RWPE2 (cell line): ENCODE measurements at places on chromosomes 3 and 15.

DNA sequence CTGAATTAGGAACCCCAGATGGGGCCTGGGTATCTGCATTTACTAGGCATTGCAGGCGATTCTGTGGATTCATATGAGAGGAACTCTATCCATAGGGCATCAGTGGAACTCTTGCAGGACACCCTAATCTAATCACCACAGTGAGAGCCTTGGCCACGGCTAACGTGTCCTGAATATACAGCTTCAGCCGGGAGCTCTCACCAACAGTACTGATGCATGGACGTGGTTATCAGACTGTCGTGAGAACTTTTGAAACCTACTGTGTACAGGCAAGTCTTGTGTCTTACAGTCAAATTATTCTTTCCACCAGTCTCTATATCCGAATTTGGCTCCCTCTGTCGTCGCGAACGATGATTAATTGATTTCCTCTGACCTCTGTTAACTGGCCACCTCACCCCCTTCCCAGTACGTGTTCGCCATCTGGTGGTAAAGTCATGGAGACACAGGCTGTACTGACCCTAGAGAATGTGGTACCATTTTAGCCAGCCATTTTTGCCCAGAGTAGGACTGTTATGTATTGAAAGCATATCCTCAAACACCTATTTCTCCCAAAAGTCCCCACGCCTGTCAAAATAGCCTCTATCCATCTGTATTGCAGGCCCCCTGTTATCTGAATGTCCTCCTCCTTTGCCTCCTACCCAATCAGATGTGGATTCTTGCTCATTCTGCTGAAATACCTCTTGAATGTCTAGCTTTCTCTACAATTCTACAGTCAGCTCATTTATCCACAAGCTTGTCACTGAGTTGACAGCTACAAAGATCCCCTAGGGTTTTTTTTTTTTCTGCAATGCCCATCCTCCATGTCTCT is 39.7 kb downstream of the GLDN start:
- no peak for DNase-seq

GRCh38 chr15:77859491-77860060 is 217.9 kb downstream of the TBC1D2B start:
- no peak for DNase-seq

- no peak for DNase-seq
These were observed 304.8 kb upstream of the CTDSPL start for GRCh38 chr3:37556789-37557301.

- DNase-seq, result no peak
These were observed 81.7 kb upstream of the UMPS start for GRCh38 chr3:124648551-124648950.

GRCh38 chr3:184176377-184177330 is 2.0 kb downstream of the AP2M1 start:
- peak; percentile 85 for DNase-seq

GRCh38 chr3:142310439-142310838 is 85.1 kb upstream of the GK5 start:
- DNase-seq, result no peak

DNA sequence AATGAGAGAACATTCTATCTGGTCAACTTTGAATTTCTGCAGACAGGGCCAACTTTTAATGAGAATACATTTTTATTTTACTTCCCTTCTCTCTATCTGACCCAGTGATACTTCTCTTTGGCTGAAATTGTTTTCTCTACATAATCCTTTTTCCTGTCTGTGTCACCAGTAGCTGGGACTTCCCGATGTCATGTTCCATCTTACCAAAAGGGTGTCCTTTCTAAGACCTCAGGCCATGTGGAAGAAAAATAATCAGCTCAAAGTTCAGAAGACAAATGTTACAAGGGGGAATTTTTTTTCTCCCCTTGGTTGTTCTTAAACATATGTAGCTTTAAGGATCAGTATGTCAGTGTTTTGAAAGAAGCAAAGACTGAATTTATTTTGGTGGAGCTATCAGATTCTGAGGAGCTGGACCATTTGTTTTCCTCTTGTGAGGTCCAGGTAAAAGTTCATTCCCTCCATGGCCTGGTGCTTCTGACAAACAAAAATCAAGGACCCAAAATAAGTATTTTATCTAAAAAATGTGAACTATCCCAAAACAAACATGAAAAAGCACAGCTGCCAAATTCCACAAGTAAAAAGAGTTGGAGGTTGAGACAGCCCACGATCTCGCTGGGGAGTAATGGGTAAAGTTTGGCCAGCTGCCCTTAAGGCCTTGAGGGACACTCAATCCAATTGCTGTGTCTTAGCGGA is 859.4 kb upstream of the NR2F2 start:
- DNase-seq, result no peak

GRCh38 chr3:15781637-15782402 is 16.0 kb downstream of the ANKRD28 start:
- DNase-seq, result no peak

- DNase-seq, result no peak
These were observed 133.8 kb downstream of the PDCD6IP start for GRCh38 chr3:33932010-33932764.

DNA sequence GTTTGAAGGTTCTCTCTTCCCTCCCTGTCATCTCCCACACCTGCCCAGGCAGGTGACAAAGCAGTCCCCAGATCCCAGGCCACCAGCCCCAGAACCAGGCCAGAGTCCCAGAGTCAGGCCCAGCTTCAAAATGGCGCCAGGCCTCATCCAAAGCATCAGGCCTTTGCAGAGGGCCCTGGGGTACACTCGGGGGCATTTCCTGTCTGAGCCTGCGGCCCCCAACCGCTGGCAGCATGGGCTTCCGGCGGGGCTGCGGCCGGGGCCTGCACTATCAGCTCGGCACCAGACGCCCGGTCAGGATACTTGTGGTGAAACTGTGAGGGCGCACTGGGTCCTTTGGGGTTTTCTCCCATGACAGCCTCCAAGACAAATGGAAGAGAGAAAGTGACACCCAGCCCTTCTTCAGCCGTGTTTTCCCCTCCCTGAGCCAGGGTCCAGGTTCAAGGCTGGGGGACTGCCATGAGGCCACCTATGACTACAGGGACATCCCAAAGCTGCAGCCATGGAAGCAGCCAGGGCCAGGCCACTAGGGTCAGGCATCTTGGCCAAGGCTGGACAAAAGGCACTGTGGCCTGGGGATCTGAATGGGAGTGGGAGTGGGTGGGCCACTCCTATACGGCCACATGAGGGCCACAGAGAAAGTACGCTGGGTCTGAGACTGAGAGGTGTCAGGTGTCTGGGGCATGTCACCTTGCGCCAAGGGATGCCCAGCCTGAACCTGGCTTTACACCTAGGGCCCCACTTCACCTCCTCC is 33.9 kb downstream of the RPN1 start:
- no peak for DNase-seq

GRCh38 chr3:50816894-50817293 is 142.2 kb downstream of the DOCK3 start:
- no peak for DNase-seq

DNA sequence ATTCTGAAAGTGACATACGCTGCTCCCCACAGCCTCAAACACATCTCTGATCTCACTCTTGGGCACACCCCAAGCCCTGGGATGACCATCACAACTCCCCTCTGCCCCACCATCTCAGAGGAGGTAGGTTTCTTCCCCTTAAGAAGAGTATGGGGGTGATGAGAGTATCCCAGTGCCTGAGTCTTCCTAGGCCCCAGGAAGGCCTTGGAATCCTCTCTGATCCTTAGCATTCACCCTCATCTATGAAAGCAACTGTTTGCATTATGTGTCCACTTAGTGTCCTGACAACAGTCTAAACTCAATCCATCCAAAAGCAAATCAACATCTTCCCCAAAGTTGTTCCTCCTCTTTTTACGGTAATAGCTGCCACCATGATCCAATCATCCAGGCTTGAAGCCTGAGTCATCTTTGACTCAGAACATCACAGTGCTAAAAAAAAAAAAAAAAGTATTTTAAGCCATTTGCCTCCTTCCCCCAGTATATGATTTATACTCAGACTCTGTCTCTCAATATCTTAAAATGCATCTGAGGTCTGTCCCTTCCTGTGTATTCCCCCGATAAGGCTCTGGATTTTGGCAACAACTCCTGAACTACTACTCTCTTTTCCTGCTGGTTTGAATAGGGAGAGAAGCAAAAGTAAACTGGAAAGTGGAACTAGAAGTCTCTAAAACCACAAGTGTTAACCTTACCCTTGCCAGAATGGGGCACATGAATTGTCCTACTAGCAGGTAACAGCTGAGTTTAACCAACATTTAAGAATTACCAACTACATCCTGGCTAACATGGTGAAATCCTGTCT is 22.5 kb downstream of the POPDC2 start:
- no peak for DNase-seq

- DNase-seq, result no peak
These were observed 341.0 kb upstream of the RASGRP1 start for GRCh38 chr15:38905632-38906031.

DNA sequence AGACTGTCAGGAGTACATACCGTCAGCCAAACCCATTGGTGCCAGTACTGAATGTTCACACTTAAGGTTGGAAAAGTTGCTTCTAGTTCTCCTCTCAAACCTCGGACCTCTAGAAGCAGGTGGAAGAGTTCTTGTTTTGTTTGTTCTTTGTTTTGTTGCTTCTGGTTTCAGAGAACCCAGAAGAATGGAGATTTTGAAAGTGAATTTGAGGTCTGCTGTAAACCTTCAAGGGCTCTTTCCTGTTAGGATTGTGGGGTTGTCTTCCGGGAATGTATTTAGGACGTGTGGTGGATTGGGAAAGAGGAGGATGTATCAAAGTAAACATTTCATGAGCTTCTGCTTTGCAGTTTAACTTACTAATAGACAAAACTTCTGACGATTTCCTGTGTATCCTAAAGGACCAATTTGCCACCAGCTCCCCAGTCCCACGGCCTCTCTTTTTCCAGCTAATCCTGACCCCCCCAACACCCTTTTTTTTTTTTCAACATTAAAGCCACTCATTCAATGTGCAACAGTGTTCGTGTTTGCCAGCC is 50.3 kb downstream of the FILIP1L start:
- no peak for DNase-seq

- no peak for DNase-seq
These were observed 37.8 kb downstream of the SLC27A2 start for GRCh38 chr15:50219820-50220219.

GRCh38 chr3:44186712-44187111 is 55.0 kb upstream of the TOPAZ1 start:
- DNase-seq, result no peak
